ENCODE measurements at places on chromosomes 13 and 19.

DNA sequence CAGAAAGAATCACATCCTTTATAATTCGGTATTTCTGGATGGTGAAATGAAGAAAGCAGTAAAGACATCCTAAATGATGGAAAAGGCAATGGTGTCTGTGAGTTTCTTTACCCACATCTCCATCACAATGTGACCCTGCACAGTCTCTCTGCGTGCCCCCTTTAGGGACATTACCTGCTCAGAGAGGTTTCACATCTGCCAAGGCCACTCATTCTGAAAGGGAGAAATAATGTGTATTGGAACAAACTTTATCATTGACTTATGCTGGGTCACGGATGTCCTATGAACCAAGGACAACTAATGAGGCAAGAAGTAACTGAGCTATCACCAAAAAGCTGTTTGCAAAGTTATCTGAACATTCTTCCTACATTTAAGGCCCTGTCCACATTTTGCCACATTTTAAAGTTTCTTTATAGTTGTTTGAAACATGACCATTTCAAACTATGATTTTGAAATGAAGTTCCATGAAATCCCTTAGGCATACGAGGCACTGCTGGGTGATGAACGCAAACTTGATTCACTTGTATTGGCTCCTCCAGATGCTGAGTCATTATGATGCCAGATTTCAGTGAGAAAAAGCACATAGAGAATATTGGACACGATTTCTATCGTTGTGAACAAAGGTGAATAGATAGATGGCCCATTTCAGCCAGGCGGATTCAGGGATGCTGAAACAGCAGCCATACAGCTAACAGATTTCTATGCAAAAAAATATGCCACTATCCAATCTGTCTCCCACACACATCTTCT, 63.5 kb upstream of the HMGB1 start:
- no peak for DNase-seq

GRCh38 chr13:40016953-40017660, 361.6 kb downstream of the COG6 start:
- no peak for DNase-seq

DNA sequence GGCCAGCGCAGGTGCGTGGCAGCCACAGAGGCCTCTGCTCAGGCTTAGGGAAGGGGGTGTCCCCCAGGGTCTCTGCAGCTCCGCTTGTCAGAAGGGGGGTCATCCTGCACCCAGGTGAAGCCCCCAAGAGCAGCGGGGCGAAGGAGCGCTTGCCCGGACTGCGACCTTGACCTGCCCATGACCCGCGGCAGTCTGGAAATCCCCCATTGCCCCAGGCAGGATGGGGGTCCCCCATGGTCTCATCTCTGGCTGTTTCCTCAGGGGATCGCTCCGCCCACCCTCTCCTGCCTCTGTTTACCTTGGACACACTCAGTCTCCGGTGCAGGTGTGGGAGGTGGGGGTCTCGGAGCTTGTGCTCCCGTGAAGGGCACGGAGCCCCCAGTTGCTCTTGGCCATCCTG, 82.7 kb downstream of the KDM4B start:
- DNase-seq = no peak

DNA sequence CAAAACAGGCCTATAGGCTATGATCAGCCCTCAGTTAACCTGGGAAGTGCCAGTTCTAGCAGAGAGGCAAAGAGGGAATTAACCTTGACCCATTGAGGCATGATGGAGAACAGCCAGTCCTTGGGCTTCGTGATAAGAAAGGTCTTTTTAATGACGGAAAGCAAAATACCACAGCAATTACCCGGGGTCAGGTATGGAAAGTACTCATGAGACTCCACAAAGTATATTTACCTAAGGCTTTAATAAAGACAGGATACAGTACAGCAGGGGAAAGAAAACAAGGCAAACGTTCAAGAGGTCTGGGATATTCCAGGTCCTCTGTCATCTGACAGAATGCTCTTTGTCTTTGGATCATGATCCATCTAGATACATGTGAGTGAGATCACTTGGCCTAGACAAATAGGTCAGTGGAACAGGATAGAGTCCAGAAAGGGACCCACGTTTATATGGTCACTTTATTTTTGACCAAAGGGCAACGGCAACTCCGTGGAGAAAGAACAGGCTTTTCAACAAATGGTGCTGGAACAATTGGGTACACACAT, 52.2 kb downstream of the WDFY2 start:
- no peak for DNase-seq

GRCh38 chr19:907183-907853, 5.7 kb downstream of the R3HDM4 start:
- DNase-seq = no peak

GRCh38 chr19:18992696-18993095, 40.6 kb downstream of the SUGP2 start:
- DNase-seq = no peak

GRCh38 chr19:4042731-4043082, 24.0 kb downstream of the ZBTB7A start:
- no peak for DNase-seq

GRCh38 chr13:62524498-62524897, 1108.8 kb upstream of the PCDH20 start:
- no peak for DNase-seq

GRCh38 chr13:40385858-40386180, 280.6 kb downstream of the FOXO1 start:
- no peak for DNase-seq

DNA sequence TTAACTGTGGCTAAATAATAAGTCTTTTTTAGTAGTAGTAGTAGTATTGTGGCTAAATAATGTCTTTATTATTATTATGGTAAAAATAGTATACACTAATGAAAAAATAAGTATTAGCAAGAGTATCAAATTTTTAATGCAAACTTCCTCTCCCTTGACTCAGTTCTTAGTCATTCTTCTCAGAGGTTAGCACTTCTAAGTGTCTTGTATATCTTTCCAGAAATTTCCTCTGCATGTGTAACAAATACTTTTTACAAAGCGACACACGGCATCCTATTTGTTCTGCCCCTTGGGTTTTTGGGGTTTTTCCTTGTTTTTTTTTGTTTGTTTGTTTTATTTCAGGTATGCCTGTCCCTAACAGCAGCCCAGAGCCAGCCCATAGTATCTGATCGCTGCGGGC, 20.9 kb downstream of the SIN3B start:
- DNase-seq = no peak

GRCh38 chr13:61387694-61388093, 28.0 kb downstream of the PCDH20 start:
- no peak for DNase-seq

DNA sequence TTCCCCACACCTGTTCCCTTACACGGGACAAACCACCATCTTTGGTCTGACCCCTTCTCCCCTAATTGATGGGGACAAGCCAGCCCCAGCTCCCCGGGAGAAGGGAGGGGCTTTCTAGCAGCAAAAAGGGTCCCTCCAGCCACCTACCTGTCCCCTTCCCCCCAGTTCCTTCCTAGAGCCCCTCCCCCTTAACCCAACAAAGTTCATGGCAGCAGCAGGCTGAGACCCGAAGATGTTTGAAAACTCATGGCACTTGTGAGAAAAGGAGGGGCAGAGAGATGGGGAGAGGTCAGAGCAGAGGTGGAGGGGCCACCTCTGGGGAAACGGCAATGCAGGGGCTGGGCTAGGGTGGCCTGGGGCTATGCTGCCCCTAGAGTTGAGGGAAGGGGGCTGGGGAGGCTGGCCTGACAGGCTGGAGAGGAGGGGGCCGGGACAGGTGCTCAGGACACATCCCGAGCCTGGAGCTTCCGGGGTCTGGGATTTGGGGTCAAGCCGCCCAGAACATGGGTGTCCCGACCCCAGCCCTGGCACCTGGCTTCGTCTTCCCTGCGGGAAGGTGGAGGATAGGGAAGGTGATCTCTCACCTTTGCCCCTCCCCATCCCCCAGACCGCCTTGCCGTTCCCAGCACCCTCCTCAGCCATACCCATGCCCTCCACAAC, 12.5 kb upstream of the ASF1B start:
- no peak for DNase-seq

- DNase-seq = peak; percentile 74
These were observed 12.3 kb upstream of the CADM4 start for GRCh38 chr19:43651758-43652545.

DNA sequence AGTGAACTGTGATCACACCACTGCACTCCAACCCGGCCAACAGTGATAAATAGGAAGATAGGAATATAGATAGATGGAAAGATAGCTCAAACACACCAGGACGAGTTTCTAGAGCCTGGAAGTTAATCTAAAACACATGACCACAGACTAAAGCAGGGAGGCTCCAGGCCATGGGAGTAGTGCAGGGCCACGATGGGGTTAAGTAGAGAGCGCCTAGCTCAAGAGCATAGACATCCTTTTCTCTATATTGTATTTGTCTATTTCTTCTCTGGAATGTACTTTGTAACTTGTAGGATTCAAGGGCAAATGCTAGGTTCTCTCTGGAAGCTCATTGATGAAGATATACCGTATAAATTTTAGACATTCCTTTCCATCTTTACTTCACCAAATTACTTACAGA, 69.6 kb downstream of the ZAR1L start:
- DNase-seq = no peak

DNA sequence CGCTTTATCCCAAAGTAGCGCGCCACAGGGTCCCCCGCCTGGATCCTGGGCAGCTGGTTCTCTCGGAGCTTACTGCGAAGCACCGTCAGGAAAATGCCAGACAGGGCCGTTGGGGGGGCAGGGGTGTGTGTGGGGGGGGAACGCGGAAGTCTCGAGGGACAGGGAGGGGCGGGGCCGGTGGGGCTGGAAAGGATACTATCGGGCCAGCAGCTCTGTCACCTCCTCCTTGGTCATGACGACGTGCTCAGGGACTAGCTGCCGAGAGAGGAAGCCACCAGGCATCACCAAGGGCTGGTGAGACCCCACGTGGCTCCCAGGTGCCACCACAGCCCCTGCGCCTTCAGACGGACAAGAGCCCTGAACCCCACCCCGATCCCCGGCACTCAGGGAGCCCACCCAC, 5.3 kb downstream of the POLR2E start:
- no peak for DNase-seq

DNA sequence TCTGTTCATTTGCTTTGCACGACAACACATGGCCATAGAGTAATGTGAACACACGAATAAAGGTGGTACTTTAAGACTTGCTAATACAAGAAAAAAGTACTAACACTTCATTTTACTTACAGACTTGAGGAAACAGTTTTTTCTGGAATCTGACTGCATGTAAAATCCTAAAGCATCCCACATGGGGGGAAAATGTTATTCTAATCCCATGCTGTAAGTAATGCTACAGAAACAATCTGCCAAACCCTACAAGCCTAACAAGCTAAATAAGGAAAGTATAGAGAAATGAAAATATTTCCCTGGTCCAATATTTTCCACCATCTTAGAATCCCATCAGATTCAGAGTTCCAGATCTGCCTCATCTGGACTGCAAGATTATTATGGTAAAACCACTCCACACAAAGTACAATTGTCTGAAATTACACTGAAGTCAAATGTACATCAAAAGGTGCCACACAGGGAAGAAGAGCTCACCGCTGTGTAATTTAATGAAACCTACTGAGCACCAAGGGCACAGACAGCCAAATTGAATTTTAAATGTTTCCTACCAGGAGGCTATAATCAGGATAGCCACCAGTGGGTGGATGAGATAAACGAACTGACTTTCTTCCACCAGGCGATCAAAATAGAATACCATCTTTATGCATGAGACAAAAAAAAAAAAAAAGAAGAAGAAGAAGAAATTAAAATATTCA, 22.0 kb downstream of the LHFPL6 start:
- DNase-seq = no peak

GRCh38 chr13:90510319-90510718, 837.2 kb upstream of the MIR17HG start:
- DNase-seq = no peak

DNA sequence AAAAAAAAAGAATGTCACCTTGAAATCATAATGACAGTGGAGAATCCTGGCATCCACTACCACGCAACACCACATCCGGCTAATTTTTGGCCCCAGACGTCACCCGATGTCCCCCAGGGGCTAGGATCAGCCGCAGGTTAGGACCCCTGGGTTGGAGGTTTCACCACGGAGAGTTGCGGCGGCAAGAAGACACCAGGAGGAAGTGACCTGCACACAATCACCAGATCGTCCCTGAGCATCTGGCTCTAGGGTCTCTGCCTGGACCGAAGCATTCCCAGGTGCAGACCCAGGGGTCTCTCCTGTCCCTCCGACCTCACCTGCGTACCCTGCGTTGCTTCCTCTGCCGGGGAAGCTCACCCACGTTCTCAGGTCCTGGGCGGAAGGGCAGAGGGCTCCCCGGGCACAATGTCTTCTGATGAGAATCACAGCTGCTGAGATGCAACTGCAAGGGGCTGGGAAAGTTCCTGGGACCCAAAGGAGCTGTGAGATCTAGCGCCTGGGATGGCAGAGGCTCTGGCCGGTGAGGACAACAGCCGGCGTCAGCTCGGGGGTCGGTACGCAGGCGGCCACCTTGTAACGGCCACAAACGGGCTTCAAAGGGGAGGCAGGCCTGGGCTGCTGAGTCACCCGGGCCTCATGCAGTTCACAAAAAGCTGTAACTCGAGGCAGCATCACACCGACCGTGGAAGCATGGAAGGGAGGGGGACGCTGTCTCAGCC, 111.2 kb downstream of the GADD45B start:
- no peak for DNase-seq

Measured in HAP-1 (cell line).